Cortex of kidney (tissue), 1 donor: ENCODE measurements at places on chromosomes 13 and 19.

DNA sequence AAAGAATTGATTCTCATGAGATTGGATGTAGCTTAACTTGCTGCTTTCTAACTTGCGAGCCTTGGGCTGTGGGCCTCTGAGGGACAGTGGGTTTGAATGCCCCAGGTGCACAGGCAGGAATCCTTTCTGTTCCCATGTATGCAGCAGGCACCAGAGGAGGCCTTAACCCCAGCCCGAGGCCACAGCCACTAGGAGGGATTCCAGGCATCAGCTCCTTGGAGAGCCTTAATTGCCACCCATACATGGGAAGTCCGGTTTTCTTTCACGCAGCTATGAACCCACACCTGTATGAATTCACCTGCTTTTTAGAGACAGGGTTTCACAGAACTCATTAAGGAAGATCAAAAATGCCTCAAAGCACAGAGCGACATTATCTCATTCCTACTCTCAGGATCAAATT is 117.9 kb downstream of the CRYL1 start:
- no peak for DNase-seq

DNA sequence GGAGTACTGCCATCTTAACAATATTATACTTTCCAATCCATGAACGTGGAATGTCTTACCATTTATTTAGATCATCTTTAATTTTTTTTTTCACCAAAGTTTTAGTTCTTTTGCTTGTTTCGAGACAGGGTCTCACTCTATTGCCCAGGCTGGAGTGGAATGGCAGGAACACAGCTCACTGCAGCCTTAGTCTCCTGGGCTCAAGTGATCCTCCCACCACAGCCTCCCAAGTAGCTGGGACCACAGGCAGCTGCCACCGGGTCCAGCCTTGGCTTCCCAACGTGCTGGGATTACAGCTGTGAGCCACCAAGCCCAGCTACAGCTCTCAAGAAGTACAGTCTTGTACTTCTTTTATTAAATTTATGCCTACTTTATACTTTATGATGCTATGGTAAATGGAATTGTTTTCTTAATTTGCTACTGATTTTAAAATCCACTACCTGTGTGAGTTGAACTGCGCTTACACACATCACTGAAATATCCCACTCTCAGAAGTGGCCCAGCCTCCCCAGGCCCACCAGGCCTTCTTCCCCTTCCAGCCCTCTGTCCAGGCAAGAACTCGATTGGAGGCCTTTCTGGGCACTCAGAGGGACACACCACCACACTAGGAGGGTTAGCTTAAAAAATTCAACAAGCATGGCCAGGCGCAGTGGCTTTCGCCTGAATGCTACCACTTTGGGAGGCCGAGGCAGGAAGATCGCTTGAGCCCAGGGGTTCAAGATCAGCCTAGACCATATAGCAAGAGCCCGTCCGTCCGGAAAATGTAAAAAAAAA is 1.0 kb upstream of the PGLS start:
- no peak for DNase-seq

DNA sequence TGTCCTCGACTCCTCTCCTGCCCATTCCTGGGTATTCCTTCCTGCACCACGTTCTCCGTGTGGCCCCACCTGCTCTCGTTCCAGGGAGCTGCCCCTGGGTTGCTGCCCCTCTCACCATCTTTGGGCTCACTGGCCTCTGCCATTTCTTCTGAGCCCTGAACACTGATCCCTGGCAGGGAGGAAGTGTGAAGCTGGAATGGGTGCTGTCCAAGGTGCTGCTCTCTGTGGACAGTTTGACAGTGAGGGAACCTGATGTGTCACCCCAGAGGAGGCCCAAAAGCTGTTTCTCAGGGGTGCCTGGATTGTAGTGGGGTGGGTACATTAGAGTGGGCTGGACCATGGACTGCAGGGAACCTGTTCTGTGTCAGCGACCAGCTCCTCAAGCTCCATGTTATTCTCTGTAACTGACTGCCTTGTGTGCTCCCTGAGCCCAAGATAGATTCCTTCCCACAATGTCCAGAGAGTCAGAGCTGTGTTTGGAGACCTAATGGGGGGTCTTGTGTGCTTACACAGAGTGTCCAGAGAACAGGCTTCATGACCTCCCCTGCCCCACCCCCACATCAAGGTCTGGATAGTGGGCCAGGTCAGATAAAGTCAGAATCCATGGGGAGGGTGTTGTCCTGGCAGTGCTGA is 7.2 kb upstream of the CEACAM8 start:
- DNase-seq: no peak

GRCh38 chr13:75637181-75637750 is 1.1 kb downstream of the LMO7 start:
- no peak for DNase-seq

DNA sequence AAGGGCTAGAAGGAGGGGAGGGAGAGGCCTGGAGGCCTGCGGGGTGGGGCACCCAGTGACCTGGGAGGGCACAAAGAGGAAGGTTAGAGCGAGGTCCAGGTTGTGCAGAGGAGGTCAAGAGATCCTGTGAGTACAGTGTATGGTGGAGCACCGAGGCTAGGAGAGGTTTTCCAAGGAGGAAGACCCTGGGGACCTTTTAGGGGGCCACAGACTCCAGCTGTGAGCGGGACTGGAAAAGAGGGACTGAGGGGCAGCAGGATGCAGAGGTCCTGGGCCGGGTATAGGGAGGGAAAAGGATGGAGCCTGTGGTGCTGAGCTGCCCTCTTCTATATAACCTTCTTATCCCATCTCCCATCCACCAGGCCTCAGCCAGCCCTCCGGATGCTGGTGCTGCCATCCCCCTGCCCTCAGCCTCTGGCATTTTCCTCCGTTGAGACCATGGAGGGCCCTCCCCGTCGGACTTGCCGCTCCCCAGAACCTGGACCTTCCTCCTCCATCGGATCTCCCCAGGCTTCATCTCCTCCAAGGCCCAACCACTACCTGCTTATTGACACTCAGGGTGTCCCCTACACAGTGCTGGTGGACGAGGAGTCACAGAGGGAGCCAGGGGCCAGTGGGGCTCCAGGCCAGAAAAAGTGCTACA is 863 bp downstream of the ZNF581 start:
- DNase-seq: no peak

- no peak for DNase-seq
These were observed 13.1 kb downstream of the TNFSF9 start for GRCh38 chr19:6543866-6544347.

DNA sequence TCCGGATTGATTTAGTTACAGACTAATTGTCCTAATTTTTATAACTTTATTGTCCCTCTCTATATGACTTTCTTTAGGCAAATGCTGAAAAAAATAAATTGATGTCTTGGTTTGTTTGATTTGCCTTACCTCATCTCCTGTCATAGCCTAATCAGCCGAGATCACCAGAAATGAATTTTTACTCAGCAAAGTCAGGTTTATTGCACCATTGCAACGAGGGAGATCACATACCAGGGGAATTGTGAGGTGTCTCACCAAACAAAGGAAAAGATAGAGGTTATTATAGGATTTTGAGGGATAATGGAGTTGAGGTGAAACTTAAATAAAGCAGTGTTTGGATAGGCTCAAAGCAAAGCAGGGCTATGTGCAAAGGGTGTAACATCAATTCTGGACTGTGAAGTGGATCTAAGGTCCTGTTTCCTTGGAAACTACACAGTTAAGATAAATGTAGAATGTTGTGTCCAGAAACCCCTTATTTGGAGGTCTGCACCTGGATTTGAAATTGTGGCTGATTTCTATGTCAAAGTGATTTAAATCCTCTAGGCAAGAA is 372.6 kb downstream of the OXGR1 start:
- no peak for DNase-seq

- DNase-seq: no peak
These were observed 6.5 kb downstream of the LENG1 start for GRCh38 chr19:54152878-54153524.

DNA sequence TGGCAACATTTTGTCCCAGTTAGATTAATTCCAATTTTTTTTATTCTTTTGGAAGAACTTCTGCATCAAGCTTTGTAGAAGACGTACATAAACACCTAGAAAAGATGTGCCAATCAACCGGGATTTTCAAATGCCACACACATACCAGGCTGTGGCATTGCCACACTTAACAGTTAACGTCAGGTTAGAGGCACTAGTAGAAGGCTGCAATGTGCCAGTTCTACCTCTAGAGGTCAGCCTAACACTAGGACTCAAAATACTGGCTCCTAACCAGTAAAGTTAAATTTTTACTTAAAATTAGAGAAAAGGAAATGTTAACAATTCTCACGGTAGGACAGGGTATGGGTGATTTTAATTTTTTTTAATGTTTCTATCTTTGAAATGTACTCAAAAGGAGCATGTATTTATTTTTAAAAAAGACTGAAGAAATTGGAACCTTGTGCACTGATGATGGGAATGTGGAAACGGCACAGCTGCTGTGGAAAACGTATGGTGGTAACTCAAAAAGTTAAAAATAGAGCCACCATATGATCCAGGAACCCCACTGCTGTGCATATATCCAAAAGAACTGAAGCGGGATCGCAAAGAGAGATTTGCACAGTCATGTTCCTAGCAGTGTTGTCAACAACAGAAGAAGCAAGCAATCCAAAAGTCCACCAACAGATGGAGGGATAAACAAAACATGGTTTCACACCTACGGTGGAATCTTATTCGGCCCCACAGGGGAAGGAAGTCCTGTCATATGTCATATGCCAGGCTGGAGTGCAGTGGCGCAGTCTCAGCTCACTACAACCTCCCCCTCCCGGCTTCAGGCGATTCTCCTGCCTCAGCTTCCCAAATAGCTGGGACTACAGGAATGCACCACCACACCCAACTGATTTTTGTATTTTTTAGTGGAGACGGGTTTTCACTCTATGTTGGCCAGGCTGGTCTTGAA is 30.3 kb downstream of the CRYL1 start:
- DNase-seq: no peak

DNA sequence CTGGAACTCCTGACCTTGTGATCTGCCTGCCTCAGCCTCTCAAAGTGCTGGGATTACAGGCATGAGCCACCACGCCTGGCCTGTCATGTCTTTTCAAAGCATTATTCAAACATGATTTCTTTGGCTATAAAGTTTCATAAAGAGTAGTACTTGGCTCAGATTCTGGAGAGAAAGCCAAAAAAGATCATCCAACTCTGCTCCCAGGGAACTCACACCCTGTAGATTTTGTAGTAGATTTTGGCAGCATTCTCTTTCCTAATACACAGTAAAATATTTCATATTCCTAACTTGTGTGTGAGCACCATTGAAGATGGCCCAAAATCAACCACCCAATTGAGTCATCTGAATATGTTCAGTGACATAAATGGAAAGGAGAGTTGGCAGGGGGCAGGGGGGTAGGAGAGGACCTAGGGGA is 48.4 kb downstream of the CAB39L start:
- DNase-seq: no peak

DNA sequence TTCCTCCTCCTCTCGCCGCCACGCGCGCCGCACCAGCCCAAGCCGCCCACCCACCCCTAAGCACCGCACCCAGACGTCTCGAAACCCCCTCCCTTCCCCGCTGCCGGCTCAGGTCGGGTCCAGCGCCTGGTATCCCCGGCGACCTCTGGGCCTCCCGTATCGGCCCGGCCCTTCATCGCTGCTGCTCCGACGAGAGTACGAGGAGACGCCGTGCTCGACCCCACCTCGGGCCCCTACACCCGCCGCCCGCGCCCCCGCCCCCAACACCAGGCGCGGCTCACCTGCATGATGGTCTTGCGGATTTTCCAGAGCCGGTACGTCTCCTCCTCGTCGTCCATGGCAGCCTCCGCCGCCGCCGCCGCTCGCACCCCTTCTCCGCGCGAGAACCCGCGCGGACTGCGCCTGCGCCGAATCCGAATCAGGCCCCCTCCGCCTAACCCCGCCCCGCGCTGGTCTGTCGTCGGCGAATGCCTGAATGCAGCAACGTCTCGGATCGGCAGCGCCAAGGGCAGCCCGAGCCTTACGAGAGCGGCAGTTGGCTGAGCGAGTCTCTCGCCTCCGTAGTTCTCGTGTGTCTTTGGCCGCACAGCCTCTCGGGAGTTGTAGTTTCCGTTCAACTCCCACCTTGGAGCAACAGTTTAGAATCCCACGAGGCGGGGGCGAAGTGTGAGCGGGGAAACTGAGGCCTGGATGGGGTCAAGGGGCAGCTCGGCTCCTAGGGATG is at the start of gene POLR2E:
Gene POLR2E (minus strand): TSS at position 398 of the 724 bp plus-strand sequence. CDS start 60 bp downstream, at position 338.
- DNase-seq: peak; percentile 96

GRCh38 chr13:91356919-91357612 is 9.6 kb downstream of the MIR17HG start:
- DNase-seq: no peak

- no peak for DNase-seq
These were observed 13.7 kb downstream of the KLHL26 start for GRCh38 chr19:18650468-18651041.

DNA sequence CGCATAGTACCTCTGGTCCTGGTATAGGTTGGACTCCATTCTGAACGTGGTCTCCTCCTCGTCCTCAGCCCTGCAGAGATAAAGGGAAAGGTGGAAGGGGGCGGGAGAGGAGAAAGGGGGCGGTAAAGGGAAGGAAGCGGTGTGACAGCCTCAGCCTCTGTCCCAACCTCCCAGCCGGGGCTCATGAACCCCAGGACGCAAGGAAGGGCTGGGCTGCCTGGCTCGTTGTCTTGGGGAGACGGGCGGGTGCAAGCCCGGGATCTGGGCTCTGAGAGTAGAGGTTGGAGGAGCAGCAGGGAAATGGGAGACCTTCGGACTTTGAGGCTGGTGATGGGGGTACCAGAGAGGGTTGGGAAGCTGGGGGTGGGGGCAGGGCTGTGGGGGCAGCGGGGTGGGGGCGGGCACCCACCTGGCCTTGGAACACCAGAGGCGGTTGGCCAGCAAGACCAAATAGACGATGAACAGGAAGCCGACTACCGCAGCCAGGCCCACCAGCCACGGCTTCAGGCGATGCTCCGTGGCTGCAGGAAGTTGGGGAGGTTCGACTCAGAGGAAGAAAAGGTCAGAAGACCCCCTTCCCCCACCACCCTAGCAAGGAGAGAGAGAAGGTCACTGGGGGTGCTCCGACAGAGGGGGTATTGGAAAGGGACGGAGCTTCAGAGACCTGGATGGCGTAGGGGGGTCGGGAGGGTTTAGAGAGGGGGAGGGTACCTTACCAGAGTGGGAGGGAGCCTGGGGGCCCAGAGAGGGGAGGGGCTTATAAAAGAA is 1.7 kb downstream of the SMIM24 start:
- DNase-seq: no peak

GRCh38 chr13:21426238-21426637 is 32.9 kb downstream of the ZDHHC20 start:
- no peak for DNase-seq

GRCh38 chr13:60326273-60326672 is 70.7 kb upstream of the TDRD3 start:
- no peak for DNase-seq

DNA sequence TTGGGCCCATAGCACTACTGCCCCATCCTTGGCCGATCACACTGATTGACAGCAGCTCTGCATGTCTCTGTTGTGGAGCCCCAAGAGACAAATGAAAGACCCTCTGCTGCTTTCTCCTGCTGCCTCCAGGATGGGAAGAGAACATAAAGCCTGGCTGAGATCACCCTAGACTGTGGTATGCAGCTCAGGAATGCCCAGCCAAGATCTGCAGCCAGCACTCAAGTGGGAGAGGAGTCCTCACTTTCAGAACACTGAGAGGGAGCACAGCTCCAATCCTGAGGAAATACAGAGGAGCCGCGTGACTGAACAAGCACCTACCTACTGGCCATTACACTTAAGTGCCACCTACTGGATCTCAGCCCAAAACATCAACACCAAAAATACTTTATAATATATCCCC is 203.0 kb downstream of the POSTN start:
- no peak for DNase-seq
